ENCODE measurements at places on chromosomes 5 and 9.

GRCh38 chr5:178563621-178564020 lies 26.6 kb downstream of the COL23A1 start:
- DNase-seq, result no peak

DNA sequence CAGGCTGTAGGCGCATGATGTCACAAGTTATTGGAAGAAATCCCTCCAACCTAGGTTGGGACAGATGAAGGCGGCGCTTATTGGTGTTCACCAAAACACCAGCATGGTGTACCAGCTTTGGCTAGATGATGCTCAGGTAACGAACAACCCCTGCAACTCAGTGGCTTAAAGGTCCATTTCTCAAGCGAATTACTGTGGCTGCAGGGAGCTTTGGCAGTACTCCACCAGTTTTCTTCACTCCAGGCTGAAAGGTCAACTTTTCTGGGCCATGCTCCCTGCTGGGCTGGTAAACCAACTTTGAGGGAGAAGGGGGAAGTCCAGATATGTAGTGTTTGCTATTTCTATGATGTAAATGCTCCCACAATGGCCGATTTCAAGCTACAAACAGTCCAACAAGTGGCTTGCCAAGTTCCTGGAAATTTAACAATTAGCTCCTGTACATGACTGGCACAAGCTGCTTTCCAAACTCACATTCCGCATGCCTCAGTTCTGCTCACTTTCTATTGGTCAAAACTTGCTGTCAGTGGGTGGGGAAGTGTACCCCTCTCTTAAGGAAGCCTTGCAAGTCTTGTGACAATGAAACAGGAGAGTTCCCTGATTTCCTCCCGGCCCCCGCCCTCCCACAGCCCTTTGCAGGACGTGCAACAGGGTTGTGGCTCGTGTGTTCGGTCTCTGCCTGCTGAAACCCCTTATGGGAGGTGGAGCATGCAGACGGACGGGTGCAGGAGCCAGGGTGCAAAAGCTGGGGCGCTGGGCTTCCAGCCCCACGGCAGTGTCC lies 588 bp upstream of the ZBED3 start:
- no peak for DNase-seq

GRCh38 chr9:92607088-92607487 lies 62.8 kb downstream of the IPPK start:
- DNase-seq, result no peak

- DNase-seq, result no peak
Measured at GRCh38 chr5:132821791-132822190, 8.7 kb downstream of the SHROOM1 start.
